ENCODE measurements at places on chromosomes 6 and 20.

DNA sequence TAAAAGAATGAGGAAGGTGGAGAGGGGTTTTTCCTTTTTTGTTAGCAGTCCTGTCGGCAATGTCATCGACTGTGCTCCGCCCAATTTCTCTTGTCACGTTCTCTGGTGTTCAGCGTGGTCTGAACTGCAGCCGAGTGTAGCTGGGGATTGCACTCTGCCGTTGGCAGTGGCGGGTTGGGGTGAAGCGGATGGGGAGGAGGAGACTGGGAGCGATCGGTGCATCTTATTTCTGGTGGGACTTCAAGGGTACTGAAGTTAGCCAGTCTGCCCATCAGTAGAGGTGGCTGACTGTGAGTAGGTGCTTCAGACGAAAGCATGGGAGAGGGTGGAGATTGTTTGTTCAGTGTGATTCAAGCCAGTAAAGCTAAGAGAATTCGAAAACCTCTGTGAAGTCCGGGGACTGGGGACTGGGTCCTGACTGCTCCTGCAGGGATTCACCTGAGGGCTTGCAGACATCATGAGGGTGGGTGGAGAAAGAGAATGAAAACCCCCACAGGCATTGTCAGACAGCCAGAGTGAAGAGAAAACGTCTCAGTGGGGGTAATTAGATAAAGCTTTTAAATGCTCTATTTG lies 5.1 kb downstream of the RREB1 start:
- DNase-seq = no peak

DNA sequence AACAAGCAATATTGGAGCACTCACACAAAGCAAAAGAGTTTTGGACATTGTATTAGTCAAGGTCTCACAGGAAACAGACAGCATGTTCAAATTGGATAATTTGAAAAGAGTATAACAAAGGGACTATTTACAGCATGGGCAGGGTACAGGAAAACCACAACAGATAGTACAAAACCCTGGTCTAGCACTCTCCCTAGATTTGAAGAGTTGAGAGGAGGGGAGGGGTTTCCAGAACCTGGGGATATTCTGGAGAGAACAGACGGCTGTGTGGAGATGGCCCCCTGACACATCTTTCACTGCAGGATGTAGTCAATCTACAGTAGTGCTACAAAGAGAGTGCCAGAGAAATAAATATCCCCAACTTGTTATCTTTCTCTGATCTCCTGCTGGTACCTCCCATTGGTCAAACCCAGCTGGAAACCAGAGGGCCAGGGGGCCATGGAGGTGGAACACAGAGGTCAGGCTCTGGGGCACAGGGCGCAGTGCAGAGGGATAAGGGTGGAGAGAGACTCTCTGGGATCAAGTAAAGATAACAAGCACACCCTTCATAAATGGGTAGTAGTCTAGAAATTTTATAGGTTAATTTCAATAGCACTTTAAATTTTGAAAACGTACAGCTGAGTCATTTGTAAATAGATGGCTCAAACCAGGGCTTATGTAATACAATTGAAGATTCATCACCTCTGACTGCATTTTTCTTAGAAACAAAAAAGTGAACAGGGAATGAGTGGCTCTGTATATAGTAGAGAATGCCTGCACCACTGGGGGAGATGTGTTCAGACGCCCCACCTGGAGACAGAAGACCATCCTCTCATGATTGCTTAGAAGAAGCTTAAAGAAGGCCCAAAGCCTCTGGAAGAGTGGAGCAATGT lies 25.7 kb downstream of the RCAN2 start:
- DNase-seq = no peak

GRCh38 chr20:14647016-14647415 lies 309.6 kb upstream of the FLRT3 start:
- no peak for DNase-seq

DNA sequence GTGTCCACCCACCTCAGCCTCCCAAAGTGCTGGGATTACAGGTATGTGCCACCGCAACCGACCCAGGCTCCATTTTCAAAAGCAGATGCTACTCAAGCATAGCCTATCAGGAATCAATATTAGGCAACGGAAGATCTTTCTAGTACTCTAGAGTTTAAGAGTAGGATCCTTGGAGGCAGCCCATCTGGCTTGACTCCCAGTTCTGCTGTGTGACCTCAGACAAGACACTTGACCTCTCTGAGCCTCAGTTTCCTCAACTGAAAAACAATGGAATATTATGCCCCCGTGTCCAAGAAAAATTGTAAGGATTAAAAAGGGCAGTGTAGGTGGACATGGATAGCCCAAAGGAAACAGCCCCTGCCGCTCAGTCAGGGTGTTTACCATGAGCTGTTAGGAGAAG lies 14.5 kb downstream of the ADA start:
- no peak for DNase-seq

- DNase-seq = peak; percentile 84
Measured at GRCh38 chr6:1363729-1364572, 25.4 kb upstream of the FOXF2 start.
